Esophagus squamous epithelium (tissue), 5 donors: ENCODE measurements at places on chromosomes 4 and X.

GRCh38 chrX:150476164-150476699, 92.2 kb upstream of the MTM1 start:
- no peak for DNase-seq

- no peak for DNase-seq
Measured at GRCh38 chr4:156976147-156976546, 4.5 kb upstream of the PDGFC start.

GRCh38 chr4:95701500-95702170, 138.3 kb upstream of the PDHA2 start:
- DNase-seq: no peak

- DNase-seq: no peak
Measured at GRCh38 chr4:2962614-2963174, 512 bp downstream of the NOP14 start.

GRCh38 chr4:73021634-73022033, 47.9 kb downstream of the COX18 start:
- no peak for DNase-seq

DNA sequence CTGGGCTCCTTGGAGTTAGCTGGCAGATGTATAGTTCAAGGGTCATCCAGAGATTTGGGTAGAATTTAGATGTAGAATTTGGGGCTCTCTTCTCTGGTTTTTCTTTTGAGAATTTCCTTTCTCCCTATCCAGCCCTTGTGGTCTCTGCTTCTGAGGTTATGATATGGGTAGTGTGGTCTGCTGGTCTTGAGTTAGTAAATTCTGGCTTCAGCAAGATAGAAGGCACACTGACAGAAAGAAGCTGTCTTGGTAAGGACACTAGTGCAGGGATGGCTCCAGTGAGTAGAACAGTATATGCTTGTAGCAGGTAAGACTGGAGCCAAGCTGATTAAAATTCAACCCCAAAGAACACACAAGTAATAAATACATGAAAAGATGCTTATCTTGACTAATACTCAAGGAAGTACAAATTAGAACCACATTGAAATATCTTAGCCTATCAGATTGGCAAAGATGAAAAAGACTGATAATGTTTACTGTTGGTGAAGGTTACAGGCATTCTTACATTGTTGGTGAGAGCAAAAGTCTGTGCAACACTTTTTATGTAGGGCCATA, 2.1 kb upstream of the IL9R start:
- DNase-seq: no peak

- no peak for DNase-seq
Measured at GRCh38 chr4:31595496-31595895, 875.3 kb downstream of the PCDH7 start.

- no peak for DNase-seq
Measured at GRCh38 chr4:140695483-140695882, 60.7 kb downstream of the TBC1D9 start.

DNA sequence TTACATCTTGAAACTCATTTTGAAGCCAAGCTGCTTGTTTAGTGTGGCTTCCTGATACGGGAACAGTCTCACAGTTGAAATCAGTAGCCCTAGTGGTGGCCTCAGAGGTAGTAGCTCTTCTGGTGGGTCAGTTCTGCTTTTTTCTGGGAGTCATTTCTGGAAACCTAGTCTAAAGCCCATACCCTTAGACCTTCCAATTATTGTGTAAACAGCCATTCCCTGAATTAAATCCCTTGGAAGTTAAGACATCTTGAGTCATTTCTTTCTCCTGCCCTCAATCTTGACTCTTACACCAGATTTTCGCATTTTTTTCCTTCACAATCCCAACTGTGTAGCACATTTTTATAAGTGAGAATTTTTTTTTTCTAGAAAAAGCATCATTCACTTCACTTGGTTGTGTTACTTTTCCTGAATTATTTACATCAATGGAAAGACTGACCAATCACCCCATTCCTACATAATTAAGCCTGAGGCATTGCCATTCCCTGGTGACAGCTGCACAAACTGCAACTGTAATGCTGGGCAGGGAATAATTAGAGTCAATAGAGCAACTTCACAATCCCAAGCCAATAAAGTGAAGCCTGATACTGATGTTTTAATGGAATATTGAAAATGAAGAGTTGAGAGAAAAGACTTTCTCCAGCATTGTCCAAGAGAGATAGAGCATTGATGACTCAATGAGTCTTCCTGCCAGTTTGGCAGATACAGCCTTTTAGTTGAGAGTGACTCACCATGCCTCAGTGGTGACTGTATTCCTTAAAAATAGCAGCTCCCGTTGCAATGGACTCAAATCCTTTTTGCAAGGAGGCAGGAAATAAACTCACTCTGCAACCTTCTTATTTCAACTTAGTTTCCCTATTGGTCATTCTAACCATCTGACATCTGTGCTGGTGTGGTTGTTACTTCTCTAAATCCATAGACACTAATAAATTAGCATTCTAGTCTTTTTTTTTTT, 13.0 kb upstream of the SEPSECS start:
- DNase-seq: no peak

DNA sequence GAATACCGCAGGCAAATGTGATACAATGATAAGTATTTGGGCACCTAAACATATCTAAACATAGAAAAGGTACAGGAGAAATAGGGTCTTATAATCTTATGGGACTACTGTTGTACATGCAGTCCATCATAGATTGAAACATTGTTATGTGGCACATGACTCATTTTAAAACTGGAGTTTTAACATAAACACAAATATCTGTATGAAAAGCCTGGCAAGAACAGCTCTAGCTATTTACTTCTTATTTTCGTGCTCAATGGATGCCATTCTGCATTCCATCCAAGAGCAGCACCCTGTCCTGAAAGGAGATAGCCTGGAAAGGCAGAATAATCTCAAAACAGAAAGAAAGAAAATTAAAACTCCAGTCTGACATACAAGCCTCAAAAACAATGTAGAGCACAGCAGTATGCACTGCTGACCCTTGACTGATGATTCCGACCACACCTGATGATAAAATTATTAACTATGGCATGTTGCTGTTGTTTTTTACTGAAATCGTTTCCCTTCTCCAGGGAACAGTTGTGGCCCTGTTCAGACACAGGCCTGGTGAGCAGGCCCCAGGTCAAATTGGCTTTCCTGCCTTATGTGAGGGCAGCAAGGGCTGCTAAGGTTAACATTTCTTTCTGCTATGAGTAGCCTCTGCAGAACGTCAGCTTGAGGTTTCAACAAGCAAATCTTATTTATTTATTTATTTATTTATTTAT, 152.7 kb downstream of the APBB2 start:
- no peak for DNase-seq

- no peak for DNase-seq
Measured at GRCh38 chr4:110640576-110640975, 17.7 kb upstream of the PITX2 start.

DNA sequence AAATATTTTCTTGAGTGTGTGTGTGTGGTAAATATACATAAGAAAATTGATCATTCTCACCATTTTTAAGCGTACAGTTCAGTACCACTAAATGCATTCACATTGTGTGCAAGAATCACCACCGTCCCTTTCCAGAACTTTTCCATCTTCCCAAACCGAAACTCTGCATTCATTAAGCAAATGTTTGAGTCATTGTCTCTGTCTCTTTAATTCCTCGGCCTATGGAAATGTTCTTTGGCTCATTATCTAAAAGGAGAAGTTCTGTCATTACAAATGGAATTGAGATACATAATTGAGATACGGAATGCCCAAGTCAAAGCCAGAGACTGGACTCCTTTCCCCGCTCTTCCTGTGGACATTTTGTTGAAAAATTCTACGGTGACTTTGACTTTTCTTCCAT, 168.9 kb downstream of the DCLK2 start:
- no peak for DNase-seq

DNA sequence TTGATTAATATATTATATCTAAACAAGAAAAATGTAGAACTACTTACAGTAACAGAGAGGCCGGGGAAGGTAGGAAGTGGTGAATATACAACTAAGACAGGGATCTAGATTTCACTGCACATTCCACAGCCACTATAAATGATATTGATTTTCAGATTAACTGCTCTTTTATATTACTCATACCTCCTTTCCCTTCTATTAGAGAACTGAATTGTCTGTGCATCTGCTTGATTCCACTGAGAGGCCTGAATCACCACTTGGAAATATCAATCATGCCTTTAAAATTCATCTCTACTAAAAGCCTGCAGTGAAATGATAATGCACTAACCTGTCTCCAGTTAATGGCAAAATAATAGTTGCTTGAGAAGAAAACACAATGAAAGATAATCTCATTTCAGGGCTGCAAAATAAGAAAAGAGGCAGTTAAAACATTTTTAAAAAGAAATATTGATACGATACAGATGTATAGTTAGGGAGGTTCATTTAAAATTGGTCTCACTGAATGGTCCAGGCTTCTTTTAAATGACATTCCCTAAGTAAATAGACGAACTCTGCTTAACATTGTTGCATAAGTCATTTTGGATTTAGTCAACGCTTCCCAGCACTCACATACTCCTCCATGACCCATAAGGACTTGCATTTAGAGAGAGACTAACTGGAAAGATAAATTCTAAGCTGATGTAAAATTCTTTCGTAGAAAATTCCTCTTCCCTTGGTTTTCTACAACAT, 3.8 kb downstream of the ANTXR2 start:
- DNase-seq: no peak

GRCh38 chr4:581753-582361, 5.8 kb upstream of the TMEM271 start:
- no peak for DNase-seq

- DNase-seq: no peak
Measured at GRCh38 chr4:156598138-156598681, 373.4 kb downstream of the PDGFC start.

GRCh38 chr4:340011-340410, 2.4 kb downstream of the ZNF141 start:
- no peak for DNase-seq

- DNase-seq: no peak
Measured at GRCh38 chrX:131831185-131831520, 191.9 kb upstream of the STK26 start.

DNA sequence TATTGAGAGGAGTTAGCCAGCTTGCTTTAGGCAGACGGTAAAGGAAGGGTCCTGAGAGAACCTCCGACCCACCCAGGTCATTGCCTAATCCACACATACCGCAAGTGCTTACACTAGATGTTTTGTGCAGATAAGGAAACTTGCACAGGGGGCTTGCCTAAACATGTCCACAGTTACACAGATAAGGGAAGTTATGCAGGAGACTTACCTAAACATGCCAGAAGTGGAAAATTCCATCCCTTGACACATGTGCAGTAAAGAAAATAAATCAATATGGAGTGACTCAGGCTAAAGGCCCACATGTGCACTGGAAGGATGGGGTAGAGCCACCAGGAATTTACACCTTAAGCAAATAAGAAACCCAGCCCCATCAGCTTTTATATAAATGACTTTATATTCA, 232.8 kb upstream of the HDX start:
- no peak for DNase-seq

GRCh38 chr4:102281171-102281839, 64.0 kb downstream of the SLC39A8 start:
- no peak for DNase-seq

DNA sequence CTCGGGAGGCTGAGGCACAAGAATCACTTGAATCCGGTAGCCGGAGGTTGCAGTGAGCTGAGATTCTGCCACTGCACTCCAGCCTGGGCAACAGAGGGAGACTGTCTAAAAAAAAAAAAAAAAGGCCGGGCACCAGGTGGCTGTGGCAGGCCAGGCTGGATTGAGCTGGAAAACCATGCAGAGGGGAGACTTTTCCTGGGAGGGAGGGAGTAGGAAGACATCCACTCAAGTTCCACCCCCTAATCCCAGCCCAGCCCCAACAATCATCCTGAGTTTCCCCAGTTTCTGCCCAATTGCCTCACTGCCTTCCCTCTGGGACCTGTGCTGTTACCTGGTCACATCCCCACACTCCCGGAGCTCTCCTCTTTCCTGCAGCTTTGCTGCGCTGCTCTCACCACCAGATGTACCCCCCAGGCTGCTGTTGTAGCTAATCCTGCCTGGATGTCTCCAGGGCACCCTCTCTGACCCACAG, 9.0 kb upstream of the TSPYL2 start:
- no peak for DNase-seq

- DNase-seq: no peak
Measured at GRCh38 chr4:137519406-137519805, 12.9 kb downstream of the PCDH18 start.

- no peak for DNase-seq
Measured at GRCh38 chr4:127505203-127505602, 127.6 kb upstream of the INTU start.

DNA sequence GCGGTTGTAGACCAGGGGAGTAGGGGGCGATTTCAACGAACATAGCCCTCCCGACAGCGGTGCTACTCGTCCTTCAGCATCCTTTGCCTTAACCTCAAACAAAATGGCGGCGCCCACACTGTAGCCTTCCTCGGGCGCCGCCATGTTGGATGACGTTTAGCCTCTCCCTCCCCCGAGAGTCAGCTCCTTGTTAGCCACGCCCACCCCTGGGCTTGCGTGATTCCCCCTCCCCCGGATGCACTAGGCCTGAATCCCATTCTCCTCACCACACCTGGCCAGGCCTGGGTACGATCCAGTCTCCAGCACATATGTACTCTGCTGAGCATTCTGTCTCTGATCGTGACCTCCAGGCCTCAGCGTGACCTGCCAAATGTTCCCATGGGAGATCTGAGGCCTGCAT, 49.0 kb upstream of the ZNF157 start:
- no peak for DNase-seq

GRCh38 chrX:72043636-72044035, 88.1 kb downstream of the RTL5 start:
- DNase-seq: no peak

- DNase-seq: no peak
Measured at GRCh38 chr4:151167561-151167960, 68.1 kb downstream of the RPS3A start.

DNA sequence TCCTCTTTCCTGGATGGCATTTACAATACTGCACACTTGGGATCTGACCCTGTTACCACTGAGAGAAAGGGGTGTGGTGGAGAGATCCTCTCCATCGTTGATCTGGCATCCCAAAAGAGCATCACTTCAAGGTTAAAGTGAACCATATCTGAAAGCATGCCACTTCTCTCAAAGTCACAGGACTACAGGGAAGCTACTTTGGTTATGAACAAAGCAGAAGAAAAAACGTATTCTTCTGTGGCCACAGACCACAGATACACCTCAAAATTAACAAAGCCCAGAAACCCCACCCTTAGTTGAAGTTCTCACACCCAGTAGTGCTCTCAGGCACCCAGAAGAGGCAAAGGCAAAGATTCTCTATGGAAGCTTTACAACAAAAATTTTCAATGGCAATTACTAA, 108.3 kb downstream of the JADE1 start:
- no peak for DNase-seq
